ENCODE measurements at places on chromosomes 2 and 18.
A peak's percentile ranks its signal among the peaks of the same experiment; 100 is the strongest.

DNA sequence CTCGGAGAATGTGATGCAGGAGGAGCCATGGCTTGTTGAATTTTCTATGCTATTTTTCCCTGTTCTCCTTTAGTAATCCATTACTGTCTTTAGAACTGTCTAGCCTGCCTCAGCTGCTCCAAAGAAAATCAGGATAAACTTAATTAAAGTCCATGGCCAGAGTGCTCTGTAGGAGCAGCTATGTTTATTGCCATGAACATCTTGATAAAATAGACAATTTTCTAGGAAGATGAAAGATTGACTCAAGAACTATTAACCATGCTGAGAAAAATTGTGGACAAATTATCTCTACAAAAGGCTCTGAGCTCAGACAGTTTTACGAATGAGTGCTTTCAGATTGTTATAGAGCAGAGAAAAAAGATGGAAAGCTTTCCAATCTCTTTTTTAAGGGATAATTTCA lies 193.0 kb downstream of the TTC32 start:
- no peak for DNase-seq

DNA sequence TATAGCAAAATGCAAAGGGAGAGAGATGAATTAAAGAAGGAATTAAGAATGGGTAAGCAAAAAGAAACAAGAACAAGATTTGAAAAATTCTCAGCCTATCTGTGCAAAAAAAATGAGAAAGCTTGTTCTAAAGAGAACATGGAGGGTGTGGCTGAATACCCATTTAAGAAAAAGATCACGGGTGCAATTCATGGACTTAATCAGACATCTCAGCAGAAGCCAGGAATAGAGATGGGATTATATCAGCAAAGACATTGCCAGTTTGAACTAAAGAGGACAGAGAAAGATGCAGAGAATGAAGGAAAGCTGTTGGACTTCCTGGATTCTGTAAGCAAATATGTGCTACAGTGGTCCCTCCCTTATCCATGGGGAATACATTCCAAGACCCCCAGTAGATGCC lies 115.6 kb downstream of the RTTN start:
- no peak for DNase-seq

- no peak for DNase-seq
These were observed 101.1 kb downstream of the KLHL29 start for GRCh38 chr2:23485841-23486683.

- DNase-seq = no peak
These were observed 97.3 kb upstream of the MYCN start for GRCh38 chr2:15842758-15843666.

- DNase-seq = no peak
These were observed 49.6 kb downstream of the MYO3B start for GRCh38 chr2:170227507-170227947.

DNA sequence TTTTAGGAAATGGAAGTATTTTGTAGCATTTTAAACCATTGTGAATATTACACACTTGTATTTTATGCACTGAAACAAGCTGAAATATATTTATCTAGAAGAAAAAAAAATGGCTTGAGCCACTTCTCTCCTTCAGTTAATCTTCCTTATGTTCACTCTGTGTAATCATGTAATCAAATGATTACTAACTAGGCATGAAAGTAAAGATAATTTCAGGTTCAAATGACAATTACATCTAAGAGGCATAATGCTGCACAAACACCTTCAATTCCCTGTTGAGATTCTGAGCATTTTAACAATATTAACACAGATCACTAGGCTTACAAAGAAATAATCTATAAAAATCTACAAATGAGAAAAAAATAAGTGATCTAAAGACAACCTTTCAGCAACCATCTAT lies 119.6 kb upstream of the ITGB6 start:
- no peak for DNase-seq

GRCh38 chr2:216394881-216395280 lies 17.4 kb upstream of the SMARCAL1 start:
- DNase-seq = no peak

GRCh38 chr2:170647741-170648436 lies 67.2 kb upstream of the SP5 start:
- DNase-seq = no peak

DNA sequence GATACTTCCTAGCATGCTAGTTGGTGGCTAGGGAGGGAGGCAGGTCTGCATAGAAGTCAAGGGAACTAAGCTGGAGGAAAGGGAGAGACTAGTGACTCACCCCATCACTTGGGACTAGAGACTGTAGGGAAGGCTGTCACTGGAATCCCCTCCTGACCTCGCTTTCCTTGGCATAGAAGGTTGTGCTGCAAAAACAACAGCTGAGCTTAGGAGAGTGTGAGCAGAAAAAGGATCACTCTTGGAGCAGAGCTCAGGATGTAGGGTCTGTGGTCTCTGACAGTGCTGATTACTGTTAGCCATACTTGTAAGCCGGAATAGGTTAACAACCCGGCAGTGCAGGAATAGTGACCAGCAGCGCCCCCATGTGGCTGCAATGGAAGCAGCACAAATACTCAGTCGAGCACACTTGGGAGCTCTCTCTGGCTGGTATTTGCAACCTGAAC lies 66.9 kb upstream of the SMAD2 start:
- DNase-seq = peak; percentile 2

DNA sequence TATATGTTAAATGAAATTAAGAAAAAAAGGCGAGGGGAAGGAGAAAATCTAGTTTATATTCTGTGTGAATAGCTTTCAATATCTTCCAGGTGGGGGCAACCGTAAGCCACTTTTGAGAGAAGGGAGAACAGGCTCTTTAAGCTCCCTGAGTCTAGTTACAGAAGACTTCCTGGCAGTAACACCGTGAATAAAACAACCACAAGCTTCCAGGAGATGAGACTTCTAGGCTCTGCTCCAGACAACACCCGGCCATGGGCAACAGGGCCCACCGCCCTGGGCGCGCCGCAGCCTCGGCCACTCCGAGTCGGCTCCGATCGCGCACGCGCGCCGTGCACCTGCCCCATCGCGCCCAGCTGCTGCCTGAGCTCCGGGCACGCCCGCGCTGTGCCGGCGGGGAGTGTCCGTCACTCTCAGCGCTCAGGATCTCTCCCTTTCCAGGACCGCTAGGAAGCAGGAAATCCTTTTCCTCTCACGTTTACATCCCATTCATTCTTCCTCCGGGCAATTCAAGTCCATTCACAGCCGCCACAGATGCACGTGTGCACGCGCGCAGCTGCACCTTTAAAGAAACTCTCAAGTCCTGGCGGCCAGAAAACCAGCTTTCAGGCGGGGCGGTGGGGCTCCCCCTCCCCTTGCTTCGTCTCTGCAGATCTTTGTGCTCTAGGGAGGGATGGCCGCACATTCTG lies 19.4 kb upstream of the PAX3 start:
- no peak for DNase-seq

DNA sequence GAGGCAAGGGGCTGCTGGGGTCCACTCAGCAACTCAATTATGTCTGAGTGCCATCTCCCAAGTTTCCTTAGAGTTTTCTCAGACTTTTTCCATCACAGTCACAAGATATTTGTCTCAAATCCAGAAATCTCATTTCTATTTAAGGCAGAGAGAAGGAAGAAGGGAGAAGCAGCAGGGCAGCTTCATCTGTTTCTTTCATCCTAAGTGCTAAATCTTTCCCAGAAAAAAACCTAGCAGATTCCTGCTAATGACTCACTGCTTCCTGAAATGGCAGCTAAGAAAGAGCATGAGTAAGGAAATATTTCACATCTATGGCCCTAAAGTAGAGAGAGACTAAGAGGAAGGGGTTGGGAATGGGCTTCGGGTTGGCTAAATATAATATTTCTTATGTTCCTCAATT lies 88.0 kb downstream of the KYNU start:
- DNase-seq = no peak

GRCh38 chr18:46334868-46335281 lies 230.7 kb downstream of the HAUS1 start:
- DNase-seq = no peak

DNA sequence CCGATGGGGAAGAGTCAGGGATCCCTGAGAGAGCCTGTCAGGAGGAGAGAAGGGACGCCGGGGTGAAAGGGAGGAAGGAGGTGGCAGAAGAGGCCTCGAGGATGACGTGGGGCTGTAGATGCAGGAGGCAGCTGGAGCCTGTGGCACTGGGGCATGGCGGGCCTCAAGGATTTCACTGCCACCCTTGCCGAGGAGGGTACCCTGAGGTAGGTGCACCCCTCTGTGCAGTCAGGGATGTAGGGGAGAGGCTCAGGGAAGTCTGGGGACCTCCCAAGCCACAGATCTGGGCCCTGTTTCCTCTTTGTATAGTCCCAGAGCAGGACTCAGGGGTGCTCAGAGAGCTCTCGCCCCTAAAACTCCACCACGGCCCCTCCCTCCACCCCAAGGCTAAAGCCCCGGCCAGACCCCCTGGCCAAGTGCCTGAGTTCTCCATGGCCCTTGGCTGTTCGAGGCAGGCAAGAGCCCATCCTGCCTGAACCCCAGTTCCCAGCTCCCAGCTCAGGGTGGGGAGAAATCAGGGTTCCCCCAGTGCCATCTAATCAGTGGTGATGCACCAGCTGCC lies 39.0 kb upstream of the HDAC4 start:
- DNase-seq = no peak

- peak; percentile 25 for DNase-seq
These were observed 13.2 kb downstream of the ITM2C start for GRCh38 chr2:230877759-230878598.

DNA sequence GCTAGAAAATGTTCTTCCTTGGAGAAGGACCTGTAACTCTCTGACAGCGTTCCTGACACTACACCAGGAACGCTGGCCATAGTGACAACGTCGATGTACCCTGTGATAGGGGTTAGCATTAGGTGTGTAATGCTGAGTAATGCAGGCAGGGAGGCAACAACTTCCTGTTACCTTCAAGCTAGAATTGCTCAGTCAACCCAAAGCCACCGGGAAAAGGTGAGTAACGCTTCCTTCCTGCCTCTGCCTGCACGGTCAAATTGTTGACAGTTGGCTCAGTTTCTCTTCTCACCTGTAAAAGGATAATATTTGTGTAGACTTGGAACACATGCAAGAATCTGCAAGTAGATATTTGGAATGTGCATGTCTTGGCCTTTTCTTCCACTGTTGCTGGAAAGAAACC lies 12.7 kb downstream of the FAM110C start:
- DNase-seq = no peak

- DNase-seq = no peak
These were observed 26.8 kb downstream of the RMND5A start for GRCh38 chr2:86746939-86747338.

GRCh38 chr2:65913813-65914212 lies 481.4 kb upstream of the SPRED2 start:
- DNase-seq = no peak

GRCh38 chr2:43400508-43400907 lies 174.1 kb upstream of the ZFP36L2 start:
- no peak for DNase-seq

DNA sequence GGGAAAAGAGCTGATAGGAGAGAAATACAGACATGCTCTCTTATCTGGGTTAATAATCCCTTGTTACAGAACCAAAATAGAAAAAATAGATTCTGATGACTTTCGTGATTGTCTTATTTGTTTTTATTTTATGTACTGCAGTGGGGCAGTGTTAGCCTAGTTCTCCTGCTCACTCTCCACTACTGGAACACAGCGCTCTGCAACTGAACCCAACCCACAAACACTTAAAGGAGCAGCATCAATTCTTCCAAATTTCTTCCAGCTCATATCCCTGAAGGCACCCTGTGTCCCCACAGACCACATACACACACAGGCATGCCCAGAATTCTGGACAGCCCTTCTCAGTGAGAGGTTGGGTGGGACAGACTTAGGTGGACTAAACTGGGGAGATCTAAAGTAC lies 160.6 kb downstream of the SS18 start:
- DNase-seq = no peak

- no peak for DNase-seq
These were observed 196.8 kb downstream of the NDUFA10 start for GRCh38 chr2:239828192-239828972.
